ENCODE measurements at places on chromosomes 5 and 9. TPM values are rescaled to one million over a fixed set of nuclear protein-coding genes. Genes with fewer than 3 reads are reported as not detected.

The BNIP1 gene
- total RNA-seq, result 13.9 TPM

The MCTP1 gene
- total RNA-seq, result 255 TPM

The SV2C gene
- total RNA-seq, result not detected

The PCDHA8 gene
- not detected for total RNA-seq

The IGFBPL1 gene
- 0.17 TPM for total RNA-seq

The DMAC1 gene
- 8.7 TPM for total RNA-seq

The SECISBP2 gene
- 30.0 TPM for total RNA-seq

The GMCL2 gene
- total RNA-seq, result not detected
